GM23338 (cell line): ENCODE measurements at places on chromosomes 2 and 18. TPM values are rescaled to one million over a fixed set of nuclear protein-coding genes. Genes with fewer than 3 reads are reported as not detected.

ADRA2B gene
- 5.9 and 7.9 TPM in 2 replicates for total RNA-seq

NCKAP1 gene
- 157 and 179 TPM in 2 replicates for total RNA-seq

GRCh38 chr2:11903085-11903606, 156.7 kb downstream of the LPIN1 start:
- no peaks in the 10 kb centered on the region for H3K36me3 ChIP-seq
- H3K4me3 ChIP-seq = no peak overlapping the region
- H3K27ac ChIP-seq = no peak overlapping the region
- no peaks in the 10 kb centered on the region for H3K4me1 ChIP-seq

GRCh38 chr2:39469807-39470206, 32.7 kb upstream of the MAP4K3 start:
- H3K4me1 ChIP-seq = peaks cover 33% of the 10 kb centered on the region
- no peak overlapping the region for H3K4me3 ChIP-seq
- no peaks in the 10 kb centered on the region for H3K27me3 ChIP-seq
- H3K36me3 ChIP-seq = no peaks in the 10 kb centered on the region

DNA sequence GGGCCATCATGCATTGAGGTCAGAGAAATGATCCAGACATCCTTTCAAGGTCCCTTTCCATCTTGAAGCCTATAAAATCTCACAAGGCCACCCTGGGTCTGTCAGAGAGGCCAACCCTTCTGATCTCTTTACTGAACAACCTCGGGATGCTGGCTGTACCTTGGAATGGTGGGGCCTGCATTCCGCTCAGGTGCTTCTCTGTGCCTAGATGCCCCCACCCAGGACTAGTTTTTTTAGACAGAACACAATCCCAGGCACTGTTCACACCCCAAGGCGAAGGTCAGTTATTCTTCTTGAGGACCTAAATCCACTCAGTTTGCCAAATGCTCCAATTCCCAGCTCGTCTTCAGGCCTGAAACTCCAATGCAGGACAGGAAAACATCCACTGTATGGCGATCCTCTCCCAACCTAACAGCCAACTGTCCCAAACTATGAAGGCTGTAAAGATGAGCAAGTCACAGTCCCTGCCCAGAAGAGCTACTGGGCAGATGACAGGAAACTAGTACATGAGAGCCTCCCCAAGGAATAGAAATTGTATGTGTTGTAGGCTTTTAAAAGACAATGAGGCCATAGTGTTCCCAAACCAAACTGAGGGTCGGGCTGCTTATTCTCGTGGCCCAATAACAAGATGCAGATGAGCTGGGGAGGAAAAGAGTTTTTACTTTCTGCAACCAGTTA, 154.4 kb upstream of the ACAA2 start:
- no peak for DNase-seq
- H3K4me3 ChIP-seq = no peak overlapping the region
- no peaks in the 10 kb centered on the region for H3K27me3 ChIP-seq

- no peak overlapping the region; the same call in 1 of the 2 replicates for H3K27ac ChIP-seq
- peaks cover 13% of the 10 kb centered on the region for H3K4me1 ChIP-seq
- H3K36me3 ChIP-seq = peaks cover 33% of the 10 kb centered on the region
- no peak for DNase-seq
- no peaks in the 10 kb centered on the region for H3K27me3 ChIP-seq
Observed at GRCh38 chr2:131085646-131086045, 7.6 kb downstream of the FAM168B start.

GRCh38 chr2:150214626-150215025, 272.8 kb downstream of the RND3 start:
- H3K4me3 ChIP-seq = no peak overlapping the region
- no peaks in the 10 kb centered on the region for H3K36me3 ChIP-seq
- H3K27me3 ChIP-seq = no peaks in the 10 kb centered on the region
- H3K4me1 ChIP-seq = peaks cover 5% of the 10 kb centered on the region; the same call in 1 of the 2 replicates
- DNase-seq = peak; percentile 38

- H3K27me3 ChIP-seq = no peaks in the 10 kb centered on the region
- H3K4me3 ChIP-seq = no peak overlapping the region
- H3K4me1 ChIP-seq = peaks cover 14% of the 10 kb centered on the region; the same call in 1 of the 2 replicates
- no peak for DNase-seq
Observed at GRCh38 chr18:44424645-44425035, 256.0 kb upstream of the SETBP1 start.

GRCh38 chr2:186919296-186919695, 70.3 kb upstream of the ZSWIM2 start:
- no peaks in the 10 kb centered on the region for H3K27me3 ChIP-seq
- DNase-seq = no peak
- H3K4me1 ChIP-seq = no peaks in the 10 kb centered on the region
- no peak overlapping the region for H3K27ac ChIP-seq

DNA sequence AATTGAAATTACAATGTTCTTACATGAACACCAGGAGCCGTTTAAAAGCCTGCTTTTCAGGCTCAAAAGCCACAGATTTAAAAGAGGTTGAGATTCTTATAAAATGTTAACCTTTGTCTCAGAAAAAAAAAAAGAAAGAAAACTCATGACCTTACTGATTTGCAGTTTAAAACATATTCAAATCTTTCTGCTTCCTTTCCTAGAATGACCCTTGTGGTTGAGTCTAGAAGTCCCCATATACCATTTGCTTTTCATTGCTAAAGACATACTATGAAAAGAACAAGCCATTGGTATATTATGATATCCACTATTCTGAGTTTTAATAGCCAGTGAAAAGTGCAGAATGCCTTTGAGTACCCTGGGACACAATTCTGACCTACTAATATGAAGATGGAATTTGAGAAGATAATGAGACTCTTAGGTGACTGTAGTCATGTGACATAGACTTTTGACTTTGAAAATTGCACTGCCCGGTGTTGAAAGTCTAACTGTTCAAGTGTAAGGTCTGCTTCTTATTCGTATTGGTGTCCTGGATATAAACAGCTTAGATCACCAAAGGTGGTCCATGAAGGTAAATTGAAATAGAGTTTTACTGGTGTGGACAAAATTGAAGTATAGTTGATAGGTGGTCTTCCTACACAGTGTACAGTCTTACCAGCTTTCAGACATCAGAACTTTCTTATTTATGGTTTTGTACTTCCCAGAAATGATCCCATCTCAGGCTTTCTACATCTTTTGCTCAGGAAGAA, 117.0 kb downstream of the DOCK10 start:
- no peak overlapping the region for H3K4me3 ChIP-seq
- DNase-seq = no peak
- no peaks in the 10 kb centered on the region for H3K36me3 ChIP-seq
- no peak overlapping the region for H3K27ac ChIP-seq
- no peaks in the 10 kb centered on the region for H3K4me1 ChIP-seq

DNA sequence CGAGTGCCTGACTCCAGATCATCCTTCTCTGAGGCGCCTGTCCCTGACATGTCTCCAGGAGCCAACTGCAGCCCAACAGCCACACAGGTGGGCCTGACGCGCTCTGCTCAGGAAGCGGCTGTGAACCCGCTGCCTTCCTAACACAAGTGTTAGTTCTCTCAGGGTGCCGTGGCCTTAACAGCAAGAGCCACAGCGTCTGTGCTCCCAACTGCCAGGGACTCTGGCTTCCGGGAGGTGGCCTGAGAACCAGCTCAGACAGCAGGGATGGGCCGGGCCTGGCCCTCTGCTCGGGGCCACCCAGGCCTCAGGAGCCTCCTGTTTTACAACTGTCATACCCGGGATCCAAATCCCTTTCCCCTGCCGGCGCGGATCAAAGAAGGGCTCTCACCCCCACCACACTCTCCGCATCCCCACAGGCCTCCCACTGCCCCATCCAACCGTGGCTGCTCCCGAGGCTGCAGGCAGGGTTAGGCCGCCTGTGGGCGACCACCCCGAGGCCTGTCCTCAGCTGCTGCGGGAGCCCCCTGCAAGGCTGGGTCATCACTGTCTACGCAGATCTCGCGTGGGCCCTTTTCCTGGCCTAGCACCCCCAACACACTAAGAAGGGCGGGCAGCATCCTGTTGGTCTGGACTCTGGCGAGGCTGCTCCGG, 114.2 kb upstream of the ZNF236 start:
- H3K27me3 ChIP-seq = no peaks in the 10 kb centered on the region
- no peak overlapping the region for H3K4me3 ChIP-seq
- no peak overlapping the region for H3K27ac ChIP-seq
- DNase-seq = peak; percentile 19
- no peaks in the 10 kb centered on the region for H3K36me3 ChIP-seq
- no peaks in the 10 kb centered on the region for H3K4me1 ChIP-seq

GRCh38 chr2:10973766-10974165, 62.0 kb downstream of the KCNF1 start:
- DNase-seq = no peak
- H3K36me3 ChIP-seq = no peaks in the 10 kb centered on the region
- H3K4me3 ChIP-seq = no peak overlapping the region
- H3K4me1 ChIP-seq = peaks cover 20% of the 10 kb centered on the region
- no peak overlapping the region for H3K27ac ChIP-seq
